ENCODE measurements at places on chromosomes 1 and 21.

GRCh38 chr1:230255991-230256390 is 170.1 kb downstream of the PGBD5 start:
- DNase-seq: no peak

DNA sequence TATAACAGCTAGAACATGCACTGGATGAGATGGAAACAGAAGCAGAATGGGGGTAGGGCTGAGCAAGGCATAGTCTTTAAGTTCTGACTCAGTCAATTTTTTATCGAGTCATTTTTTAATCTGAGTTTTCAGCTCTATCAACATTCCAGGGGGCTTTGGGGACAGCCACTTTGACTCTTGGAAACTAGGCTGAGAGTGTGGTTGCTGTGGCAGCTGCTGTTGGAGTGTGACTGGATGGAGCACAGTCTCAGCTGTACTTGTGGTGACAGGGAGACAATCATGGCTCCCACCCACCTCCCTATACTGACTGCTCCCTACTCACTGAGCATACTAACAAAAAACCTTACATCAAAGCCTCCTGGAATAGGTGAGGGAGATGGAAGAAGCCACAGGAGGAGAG is 25.0 kb downstream of the GJA5 start:
- no peak for DNase-seq

DNA sequence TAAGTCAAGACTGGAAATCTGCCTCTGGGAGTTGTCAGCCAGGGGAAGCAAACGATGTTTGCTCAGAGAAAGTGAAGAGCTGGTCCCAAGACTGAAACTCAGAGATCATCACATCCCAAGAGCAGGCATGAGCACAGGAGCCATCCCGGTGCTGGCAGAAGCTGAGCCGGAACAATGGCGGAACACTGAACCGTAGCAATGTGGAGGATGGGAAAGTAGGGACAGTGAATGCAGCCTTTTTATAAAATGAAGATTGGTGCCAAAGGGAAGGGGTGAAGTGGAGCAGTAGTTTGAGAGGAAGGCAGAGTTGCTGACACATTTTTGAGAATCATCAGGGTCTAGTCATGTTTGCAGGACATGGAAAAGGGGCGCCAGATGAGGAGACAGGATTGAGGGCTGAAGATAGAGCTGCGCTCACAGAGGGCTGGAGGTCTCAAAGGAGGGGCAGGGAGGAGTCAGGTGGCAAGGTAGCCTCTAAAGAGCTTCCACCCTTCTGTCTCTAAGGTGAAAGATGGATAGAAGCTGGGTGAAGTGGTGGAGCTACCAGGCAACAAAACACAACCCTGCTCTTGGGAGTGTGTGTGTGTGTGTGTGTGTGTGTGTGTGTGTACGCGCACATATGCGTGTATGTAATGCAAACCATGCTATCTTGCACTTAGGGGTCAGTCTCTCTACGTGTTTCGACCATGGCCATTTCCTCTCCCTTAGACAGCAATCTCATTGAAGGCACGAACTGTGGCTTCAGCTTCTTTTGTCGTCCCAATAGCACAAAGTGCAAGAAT is 94.3 kb upstream of the IRF2BP2 start:
- DNase-seq: no peak

- no peak for DNase-seq
Measured at GRCh38 chr1:109385417-109385816, 12.3 kb downstream of the SORT1 start.

GRCh38 chr1:41622859-41623732 is 138.6 kb upstream of the EDN2 start:
- no peak for DNase-seq

Measured in stimulated activated CD8-positive, alpha-beta memory T cell treated with anti-CD3 and anti-CD28 coated beads, Interleukin-7, amount 100 ng/mL, for 48 hours (primary cell).